ENCODE measurements at places on chromosomes 6 and 20.

DNA sequence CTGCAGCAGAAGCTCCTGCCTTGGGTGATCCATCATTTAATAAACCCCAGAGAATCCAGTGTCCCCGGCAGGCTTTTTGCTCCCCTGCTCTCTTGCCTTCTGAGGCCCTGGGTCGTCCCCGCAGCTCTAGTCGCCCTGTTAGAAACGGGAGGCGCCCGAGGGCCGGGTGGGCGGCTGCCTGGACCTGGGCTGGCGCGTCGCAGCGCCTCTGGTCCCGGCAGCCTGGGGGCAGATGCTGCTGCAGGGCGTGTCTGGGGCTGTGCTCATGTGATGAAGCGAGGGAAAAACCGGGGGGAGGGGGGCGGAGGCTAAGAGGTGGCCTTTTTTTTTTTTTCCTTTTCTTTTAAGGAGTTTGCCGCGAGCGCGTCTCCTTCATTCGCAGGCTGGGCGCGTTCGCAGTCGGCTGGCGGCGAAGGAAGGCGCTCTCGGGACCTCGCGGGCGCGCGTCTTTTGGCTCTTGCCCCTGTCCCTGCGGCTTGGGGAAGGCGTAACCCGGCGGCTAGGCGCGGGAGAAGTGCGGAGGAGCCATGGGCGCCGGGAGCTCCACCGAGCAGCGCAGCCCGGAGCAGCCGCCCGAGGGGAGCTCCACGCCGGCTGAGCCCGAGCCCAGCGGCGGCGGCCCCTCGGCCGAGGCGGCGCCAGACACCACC, 394 bp downstream of the AKAP12 start:
- DNase-seq, result no peak

DNA sequence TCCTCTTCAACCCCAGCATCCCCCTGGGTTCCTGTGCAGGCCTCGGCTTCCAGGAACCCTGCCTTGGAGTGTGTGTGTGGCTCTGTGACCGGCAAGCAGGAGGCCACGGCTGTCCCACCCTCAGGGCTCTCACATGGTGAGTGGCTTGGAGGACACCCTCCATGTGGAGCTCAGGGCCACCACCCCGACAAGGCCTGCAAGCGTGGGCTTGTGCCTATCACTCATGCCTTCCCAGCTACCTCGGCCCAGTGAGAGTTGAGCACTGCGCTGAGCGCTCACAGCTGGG, 76.7 kb downstream of the DACT2 start:
- DNase-seq, result no peak

- no peak for DNase-seq
Observed at GRCh38 chr6:41602422-41602743, 35.9 kb upstream of the MDFI start.

- DNase-seq, result no peak
Observed at GRCh38 chr20:62480318-62480717, 4.5 kb upstream of the GATA5 start.

DNA sequence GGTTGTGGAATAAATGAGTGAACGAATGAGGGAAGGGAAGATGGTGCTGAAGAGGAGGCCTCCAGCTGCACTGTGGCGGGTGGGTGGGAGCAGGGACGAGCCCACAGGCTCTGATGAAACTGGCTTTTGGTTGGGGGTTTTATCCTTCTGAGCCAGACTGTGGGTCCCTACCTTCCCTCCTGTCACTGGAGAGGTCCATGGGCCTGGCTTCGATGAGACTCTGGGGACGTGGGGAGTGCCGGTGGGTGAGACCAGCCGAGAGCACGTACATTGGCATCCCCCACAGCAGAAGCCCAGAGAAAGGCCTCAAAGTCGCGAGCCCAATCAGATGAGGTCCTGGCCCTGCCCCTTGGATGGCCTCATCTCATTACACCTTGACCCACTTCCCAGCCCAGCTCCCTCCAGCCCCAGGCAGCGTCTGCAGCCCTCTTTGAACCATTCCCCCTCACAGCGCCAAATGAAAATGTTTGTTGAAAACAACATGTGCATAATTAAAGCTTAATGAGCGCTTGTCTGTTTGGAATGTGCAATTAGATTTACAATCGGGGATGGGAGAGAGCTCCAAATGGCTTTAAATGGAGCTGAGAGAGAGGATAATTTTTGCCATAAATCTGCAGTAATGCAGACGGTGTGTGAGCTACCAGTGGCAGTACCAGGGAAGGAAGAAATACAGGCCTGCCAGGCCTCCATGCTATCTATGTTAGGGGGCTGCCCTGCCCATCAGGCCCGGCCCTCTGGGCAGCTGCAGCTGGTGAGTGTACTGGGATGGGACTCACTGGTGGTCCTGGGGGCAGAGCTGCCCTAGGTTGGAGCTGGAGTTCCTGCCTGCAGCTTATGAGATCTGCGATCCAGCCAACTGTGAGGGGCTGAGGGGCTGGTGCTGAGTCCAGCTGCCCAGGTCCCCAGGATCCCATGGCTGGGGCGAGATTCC, 47.2 kb downstream of the TOX2 start:
- no peak for DNase-seq

DNA sequence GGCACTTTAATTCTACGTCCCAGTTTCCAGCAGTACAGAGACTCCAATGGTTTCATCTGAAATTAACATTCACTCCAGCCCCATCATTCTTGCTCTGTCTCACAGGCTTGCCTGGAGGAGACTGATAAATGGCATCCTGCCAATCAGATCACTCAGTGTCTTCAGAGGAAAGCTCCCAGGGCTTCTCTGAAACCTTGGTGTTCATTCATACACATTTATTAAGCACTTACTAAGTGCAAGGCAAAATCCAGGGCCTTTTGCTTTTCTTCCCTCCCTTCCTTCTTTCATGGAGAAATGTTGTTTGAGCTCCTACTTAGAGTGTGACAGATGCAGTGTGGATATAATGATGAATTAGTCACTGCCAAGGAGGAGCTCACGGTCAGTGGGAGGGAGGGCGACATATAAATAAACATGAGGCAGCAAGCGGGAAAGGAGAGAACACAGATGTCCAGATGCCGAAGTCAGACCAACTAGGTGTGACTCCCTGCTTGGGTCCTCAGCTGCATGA, 106.7 kb upstream of the DTNBP1 start:
- DNase-seq, result no peak

GRCh38 chr6:16442031-16442430, 203.6 kb downstream of the GMPR start:
- no peak for DNase-seq

GRCh38 chr6:146311079-146311478, 232.6 kb upstream of the RAB32 start:
- no peak for DNase-seq

DNA sequence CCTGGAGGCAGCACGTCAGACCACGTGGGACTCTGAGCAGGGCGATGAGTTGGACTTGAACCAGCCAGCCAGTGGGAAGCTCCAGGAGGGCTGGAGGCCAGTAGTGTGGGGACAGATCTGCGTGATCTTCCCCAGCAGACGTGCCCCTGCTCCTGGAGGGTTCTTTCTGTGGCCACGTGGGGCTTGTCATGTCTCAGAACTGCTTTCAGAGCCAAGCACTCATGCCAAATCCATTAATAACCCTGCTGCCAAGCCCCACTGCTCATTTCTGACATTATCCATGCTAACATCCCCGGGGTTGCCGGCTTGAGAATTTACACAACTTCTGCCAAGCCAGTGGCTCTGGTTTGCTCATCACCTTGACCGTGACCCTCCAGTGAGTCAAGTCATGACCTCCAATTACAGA, 38.3 kb downstream of the SIRPA start:
- DNase-seq, result no peak

GRCh38 chr6:157716251-157716995, 106.6 kb upstream of the SNX9 start:
- DNase-seq, result no peak

GRCh38 chr6:39054577-39055142, 6.1 kb downstream of the GLP1R start:
- DNase-seq, result no peak

GRCh38 chr20:34201531-34201930, 39.7 kb upstream of the ASIP start:
- no peak for DNase-seq

GRCh38 chr6:54717849-54718455, 128.6 kb upstream of the FAM83B start:
- peak; percentile 77 for DNase-seq

DNA sequence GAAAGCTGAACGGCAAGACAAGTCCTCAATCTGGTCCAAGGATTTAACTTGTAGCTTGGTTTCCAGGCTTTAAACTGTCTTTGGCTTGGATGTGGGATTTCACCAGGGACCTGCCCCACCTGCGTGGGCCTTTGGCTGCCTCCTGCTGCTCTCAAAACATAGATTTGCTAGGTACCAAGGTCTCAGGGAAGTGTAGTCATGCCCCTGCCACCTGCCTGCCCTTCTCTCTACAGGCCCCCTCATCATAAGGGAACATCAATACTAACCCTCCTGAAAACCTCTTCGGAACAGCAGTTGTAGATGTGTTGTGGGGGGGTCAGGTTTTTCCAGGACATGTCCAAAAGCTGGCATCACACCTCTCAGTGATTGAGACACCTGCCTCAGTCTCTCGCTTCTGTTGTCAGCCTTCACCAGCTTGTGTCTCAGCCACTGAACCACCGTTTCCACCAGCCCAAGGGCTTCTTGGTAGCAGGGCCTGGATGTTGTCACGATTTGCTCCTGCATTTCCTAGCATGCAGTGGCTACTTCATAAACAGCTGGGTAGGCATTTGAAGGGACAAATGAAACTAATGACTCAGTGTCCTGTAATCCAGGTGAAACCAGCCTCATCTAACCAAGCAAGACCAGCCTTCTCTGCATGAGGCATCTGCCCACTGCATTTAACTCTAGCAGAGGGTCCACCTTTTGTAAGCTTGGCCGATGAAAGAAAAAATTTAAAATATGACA, 141.6 kb upstream of the THBS2 start:
- DNase-seq, result no peak

GRCh38 chr20:5822569-5822968, 72.4 kb downstream of the SHLD1 start:
- DNase-seq, result no peak

- DNase-seq, result no peak
Observed at GRCh38 chr6:44258325-44258863, 1.1 kb upstream of the SLC35B2 start.

GRCh38 chr20:50108556-50109235, 4.3 kb downstream of the UBE2V1 start:
- no peak for DNase-seq

- no peak for DNase-seq
Observed at GRCh38 chr6:16821834-16822264, 60.6 kb upstream of the ATXN1 start.

- DNase-seq, result no peak
Observed at GRCh38 chr20:38125157-38126056, 39.7 kb downstream of the TGM2 start.

DNA sequence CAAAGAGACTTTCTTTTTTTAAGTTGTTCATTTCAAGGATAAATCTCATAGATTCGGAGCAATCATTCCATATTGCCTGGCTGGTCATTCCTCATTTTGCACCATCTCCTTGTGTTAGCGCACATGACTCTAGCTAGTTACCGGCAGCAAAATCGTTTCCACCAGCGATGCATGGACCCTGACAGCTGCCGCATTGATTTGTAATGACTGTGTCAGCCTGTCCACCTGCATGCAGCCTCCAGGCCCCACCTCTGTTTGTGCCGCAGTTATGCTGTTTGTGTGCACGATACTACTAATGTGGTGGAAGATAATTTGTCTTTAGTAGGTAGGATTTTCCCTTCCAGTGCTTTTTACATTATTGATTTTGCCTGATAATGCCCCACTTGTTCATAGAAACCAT, 164.0 kb downstream of the TBC1D7 start:
- DNase-seq, result no peak

- no peak for DNase-seq
Observed at GRCh38 chr20:63877755-63878470, 12.8 kb downstream of the TPD52L2 start.

- no peak for DNase-seq
Observed at GRCh38 chr6:102313699-102314098, 920.2 kb downstream of the GRIK2 start.

GRCh38 chr6:13467216-13467600, 20.2 kb downstream of the GFOD1 start:
- DNase-seq, result no peak

GRCh38 chr6:92847988-92848387, 571.4 kb downstream of the EPHA7 start:
- DNase-seq, result no peak

- no peak for DNase-seq
Observed at GRCh38 chr6:34457382-34457741, 8.5 kb upstream of the PACSIN1 start.

DNA sequence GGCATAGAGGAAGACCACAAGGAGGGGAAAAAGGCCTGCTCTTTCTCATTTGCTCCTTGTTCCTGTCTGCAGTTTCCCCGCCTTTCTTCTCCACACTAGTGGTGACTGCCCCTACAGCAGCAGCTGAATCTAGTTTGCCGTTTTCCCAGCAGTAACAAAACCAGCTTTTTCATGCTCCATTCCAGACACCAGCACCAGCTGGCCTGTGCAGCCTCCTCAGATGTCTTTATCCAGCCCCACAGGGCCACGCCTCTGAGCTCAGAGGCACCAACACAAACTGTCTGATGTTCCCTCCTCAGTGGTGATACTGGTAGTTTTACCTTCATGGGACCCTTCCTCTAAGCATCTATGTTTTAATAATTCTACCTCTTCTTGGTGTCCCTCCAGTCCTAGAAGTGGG, 70.4 kb upstream of the SLC24A3 start:
- no peak for DNase-seq

DNA sequence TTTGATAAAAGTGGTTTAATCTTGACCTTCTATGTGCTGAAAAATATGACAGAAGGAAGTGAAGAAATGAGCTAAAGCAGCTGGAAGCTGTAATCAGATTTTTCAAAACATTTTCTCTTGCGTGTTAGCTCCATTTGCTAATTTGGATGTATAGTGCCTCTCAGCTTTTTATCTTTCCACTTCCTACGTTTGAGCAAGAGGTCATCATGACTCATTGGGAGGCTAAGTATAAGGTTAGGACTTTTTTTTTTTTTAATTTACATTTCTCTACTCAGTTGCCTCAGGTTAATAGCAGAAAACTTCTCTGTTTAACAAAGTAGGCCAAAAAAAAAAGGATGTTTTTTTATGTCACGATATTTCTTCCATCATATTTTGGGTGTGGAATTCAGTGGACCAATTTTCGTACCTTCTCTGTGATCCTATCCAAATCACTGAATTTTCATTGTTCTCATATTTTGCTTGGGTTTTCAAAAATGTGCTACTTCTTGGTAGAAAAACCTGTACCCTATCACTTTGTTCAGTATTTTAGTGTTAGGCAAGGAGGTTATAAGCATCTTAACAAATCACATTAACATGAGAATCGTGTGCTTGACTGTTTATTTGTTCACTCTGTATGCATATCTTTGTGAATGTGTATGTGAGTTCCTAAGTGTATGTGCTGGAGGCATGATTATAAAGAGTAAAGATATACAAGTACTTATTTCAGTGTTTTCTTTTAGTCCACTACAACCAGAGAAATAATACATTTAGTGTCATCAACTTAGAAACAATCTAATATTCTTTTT, 1028.3 kb upstream of the EYS start:
- no peak for DNase-seq

GRCh38 chr6:37714836-37715420, 17.2 kb upstream of the MDGA1 start:
- DNase-seq, result no peak

GRCh38 chr20:64044484-64045247, 4.8 kb downstream of the SOX18 start:
- DNase-seq, result no peak

Data from Panc1 (cell line).